ENCODE measurements at places on chromosomes 13 and 19.

DNA sequence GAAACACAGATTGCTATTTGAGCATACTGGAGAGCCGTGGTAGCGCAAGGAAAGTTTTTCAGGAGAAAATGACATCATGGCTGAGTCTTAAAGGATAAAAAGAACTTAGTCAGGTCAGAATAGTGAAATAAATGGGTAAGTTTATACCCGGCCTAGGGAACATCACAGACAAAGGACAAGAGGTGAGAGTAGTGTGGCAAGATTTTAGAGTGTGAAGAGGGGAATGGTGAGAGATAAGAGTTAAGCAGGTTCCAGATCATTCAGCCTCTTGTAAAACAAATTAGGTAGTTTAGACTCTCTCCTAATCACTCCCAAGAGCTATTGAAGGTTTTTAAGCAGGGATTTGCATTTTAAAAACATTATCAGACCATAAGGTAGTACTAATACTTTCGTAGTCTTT lies 116.0 kb upstream of the MAB21L1 start:
- DNase-seq: no peak

DNA sequence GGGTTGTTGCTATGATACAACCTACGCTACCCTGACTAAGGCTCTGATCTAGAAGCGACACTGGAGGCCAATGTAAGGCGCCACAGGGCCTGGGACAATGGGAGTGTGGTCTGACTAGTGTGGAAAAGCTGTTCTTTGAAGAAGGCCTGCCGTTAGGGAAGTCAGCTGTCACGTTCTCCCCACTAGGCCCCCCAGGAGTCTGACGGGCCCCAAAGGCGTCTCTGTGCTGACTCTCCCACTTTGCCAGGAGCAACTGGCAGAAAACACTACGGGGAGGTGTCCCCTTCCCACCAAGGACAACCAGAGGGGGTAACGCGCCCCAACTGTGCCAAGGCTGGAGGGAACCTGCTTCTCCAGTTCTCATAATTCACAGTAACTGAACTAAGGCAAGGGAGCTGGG lies 25.3 kb upstream of the EIF3G start:
- no peak for DNase-seq

- no peak for DNase-seq
Observed at GRCh38 chr19:51664131-51664530, 17.5 kb upstream of the SIGLEC14 start.

DNA sequence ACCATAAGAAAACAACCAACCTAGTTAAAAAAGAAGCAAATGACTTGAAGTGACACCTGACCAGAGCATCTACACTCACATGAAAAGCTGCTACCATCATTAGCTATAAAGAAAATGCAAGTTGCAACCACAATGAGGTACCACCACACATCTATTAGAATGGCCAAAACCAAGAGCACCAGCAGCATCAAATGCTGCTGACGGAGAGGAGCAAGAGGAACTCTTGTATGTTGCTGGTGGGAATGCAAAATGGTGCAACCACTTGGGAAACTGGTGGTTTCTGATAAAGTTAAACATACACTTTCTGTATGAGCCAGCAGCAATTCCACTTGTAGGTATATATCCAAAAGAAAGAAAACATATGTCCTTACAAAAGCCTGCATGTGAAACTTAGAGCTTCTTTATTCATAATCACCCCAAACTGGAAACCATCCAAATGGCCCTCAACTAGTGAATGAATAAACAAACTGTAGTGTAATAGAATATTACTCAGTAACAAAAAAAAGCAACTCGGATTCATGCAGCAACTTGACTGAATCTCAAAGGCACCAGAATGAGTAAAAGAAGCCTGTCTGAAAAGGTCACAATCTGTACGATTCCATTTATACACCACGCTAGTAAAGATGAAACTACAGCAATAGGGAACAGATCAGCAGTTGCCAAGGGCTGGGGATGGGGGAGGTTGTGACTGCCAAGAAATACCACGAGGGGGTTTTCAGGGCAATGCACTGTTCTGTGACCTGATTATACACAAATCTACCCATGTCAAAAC lies 60.9 kb upstream of the RANBP3 start:
- DNase-seq: no peak

DNA sequence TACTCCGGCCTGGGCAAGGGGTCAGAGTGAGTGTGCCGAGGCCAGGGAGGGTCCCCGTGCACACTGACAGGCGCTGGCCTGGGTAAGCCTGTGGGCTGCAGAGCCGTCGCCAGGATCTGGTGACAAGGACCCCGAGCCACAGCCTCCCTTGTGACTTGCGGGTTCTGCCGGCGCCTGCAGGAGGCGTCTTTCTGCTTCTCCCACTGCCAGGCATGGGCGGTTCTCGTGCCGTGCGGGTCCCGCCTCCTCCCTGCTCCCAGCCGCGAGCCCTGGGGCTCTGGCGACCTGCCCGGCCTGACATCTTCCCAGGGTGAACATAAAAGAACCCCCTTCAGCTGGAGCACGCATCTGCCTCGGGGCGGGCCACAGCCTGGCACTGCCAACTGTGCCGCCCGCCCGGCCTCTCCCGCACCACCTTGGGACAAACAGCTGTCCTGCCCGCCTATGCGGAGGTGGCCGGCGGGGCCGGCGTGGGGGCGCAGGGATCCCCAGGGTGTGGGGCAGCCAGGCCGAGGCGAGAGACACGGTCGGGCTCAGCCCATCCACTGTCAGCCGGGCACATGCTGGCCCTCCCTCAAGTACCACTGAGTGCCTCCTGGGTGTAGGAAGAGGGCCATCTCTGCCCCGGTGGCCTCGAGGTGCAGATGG lies 1.5 kb upstream of the HCN2 start:
- DNase-seq: peak; percentile 87

GRCh38 chr13:43761616-43762315 lies 25.0 kb downstream of the ENOX1 start:
- no peak for DNase-seq
